Right renal pelvis (tissue), 4 donors: ENCODE measurements at places on chromosomes 5 and 9.

DNA sequence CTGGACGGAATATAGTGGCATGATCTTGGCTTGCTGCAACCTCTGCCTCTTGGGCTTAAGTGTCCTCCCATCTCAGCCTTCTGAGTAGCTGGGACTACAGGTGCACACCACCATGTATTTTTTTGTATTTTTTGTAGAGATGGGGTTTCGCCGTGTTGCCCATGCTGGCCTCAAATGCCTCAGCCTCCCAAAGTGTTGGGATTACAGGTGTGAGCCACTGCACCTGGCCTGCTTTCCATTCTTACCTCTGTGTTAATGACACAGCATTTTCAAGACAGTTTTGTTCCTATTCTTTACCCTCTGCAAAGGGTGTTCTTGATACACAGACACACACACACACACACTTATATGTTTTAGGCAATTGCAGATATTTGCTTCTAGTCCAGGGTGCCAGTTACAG is 113.3 kb downstream of the LRRC70 start:
- DNase-seq: no peak

DNA sequence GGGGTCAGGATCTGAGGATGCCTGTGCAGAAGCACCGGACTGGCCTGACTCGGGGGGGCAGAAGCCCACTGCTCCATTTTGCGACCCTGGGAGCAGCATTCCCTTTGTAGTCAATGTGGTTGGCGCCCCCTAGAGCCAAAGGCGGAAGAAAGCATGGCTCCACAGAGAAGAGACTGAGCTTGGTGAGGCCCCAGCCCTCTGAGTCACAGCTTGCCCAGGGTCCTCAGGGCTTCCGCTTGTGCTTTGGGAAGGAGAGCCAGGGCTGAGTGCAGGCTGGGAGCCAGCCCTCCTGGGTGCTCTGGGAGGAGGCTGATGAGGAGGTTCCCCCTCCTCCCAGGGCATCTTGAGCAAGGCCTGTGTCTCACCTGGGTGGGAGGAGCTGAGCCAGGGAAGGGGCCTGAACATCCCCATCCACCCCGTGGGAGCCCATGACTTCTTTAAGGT is 5.5 kb upstream of the AQP3 start:
- no peak for DNase-seq

DNA sequence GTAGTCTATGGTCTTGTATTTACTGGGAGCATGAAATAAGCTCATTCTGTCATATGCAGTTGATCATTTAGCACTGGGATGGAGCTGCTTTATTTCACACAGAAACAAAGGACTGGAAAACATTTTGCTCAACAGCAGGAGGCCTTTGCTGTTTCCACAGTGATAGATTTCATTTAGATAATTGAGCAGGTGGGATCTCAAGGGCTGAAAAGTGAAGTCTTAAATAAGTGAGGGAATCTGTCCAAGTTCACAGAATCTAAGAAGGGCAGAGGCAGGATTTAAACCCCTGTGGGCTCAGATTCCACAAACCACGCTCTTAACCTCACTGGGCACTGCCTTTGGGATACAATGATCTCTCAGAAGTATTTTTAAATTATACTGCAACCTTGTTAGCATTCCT is 47.8 kb downstream of the PRLR start:
- no peak for DNase-seq

- no peak for DNase-seq
Measured at GRCh38 chr5:16937503-16938161, 1.5 kb upstream of the MYO10 start.

- DNase-seq: no peak
Measured at GRCh38 chr5:89110916-89111646, 228.1 kb upstream of the MEF2C start.

DNA sequence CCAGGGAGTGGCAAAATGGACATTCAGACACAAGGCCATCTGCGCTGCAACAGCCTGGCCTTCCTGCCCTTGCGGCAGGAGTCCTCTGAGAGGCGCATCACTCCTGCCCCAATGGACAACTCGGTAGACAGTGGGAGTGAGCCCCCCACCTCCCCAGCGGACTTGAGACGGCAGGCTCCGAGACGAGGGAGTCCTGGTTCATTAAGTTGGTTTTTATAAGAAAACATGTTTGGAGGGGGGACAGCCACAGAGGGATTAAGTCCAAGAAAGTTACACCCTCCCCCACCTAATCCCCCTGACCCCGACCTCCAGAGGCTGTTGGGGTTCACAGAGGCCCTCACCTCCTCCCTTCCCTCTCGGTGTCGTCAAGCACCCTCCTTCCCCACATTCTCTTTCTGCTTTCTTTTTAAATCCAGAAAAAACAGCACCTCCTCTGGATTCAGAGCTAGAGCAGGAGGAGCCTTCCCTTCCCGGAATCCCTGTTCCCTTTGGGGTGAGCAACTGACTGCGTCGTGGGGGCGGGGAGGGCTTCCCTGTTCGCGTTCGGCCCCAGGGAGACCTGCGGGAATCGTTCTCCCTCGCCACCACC is 1.8 kb upstream of the EGR1 start:
- no peak for DNase-seq

- no peak for DNase-seq
Measured at GRCh38 chr5:31047621-31048020, 145.9 kb upstream of the CDH6 start.

DNA sequence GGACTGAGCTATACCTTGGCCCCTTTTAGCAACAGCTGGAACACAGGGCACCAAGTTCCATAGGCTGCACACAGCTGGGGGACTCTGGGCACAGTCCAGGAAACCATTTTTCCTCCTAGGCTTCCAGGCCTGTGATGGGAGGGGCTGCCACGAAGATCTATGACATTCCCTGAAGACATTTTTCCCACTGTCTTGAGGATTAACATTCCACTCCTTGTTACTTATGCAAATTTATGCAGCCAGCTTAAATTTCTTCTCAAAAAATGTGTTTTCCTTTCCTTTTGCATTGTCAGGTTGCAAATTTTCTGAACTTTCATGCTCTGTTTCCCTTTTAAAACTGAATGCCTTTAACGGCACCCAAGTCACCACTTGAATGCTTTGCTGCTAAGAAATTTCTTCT is 580.1 kb upstream of the FTMT start:
- DNase-seq: no peak

DNA sequence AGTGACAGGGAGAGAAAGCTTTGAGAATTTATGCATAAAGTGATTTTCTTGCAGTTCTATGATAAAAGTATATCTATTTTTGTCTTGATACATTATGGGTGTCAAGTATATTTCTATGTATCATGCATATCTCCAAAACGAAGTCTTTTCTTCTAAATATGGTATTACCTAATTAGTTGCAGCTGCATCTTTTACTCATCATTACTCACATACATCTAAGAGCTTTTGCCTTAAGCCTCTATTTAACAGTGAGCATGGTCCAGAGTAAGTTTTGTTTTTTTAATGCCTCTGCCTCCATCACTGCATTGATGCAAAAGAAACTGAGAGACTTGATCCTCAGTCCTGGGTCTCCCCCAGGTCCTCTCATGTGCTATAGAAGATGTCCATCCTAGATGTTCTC is 40.0 kb upstream of the SMC5 start:
- no peak for DNase-seq

DNA sequence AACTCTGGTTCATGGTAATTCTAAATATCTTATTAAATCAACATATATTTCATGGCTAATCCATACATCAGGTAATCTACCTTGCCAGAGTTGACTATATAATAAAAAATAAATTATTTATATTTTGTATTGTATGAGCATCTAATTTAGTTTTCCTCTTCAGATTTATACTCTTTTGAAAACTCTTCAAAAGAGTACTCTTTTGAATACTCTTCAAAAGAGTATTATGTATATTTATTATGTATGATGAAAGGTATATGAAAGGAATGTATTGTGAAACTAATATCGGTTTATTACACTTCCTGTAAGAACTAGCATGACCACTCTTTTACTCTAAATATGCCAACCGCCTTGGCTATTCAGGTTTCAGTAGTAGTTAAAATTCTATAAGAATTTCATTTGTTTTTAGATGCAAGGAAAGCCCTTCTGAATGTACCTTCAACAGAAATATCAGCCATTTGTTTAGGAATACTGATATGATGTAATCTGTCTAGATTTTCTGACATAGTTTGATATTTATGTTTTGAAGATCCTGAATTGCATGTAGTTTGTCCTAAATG is 178.7 kb downstream of the WDR70 start:
- no peak for DNase-seq

DNA sequence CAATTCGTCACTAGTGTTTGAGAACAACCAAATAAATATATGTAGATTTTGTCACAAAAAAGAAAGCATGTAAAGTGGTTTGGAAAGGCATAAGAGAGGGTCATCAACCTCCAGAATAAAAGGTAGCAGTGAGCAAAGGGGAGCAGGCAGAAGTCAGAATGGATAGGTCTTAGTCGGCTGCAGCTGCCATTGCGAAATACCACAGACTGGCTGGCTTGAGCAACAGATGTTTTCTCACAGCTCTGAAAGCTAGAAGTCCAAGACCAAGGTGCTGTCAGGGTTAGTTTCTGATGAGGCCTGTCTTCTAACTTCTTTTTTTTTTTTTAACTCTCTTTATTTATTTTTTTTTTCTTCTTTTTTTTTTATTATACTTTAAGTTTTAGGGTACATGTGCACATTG is 208.1 kb upstream of the PIK3R1 start:
- no peak for DNase-seq

- no peak for DNase-seq
Measured at GRCh38 chr5:10666531-10667299, 94.3 kb downstream of the DAP start.

DNA sequence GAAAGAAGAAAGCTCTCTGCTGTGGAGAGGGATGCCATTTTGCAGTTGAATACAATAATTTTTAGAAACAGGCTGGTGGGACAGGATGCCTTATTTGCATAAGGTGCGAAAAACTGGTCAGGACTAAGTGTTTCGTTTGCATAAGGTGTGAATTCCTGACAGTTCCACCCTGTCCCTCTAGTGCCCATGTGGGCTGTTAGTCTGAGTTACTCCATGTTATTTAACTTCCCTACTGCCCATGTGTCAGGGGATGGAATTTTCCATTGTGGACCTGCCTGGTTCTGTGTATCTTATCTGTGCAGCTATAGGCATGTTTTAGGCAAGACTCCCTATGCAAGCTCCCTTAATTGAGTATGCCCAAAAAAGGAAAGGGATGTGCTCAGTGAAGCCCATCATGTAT is 35.3 kb upstream of the NFIL3 start:
- DNase-seq: no peak

DNA sequence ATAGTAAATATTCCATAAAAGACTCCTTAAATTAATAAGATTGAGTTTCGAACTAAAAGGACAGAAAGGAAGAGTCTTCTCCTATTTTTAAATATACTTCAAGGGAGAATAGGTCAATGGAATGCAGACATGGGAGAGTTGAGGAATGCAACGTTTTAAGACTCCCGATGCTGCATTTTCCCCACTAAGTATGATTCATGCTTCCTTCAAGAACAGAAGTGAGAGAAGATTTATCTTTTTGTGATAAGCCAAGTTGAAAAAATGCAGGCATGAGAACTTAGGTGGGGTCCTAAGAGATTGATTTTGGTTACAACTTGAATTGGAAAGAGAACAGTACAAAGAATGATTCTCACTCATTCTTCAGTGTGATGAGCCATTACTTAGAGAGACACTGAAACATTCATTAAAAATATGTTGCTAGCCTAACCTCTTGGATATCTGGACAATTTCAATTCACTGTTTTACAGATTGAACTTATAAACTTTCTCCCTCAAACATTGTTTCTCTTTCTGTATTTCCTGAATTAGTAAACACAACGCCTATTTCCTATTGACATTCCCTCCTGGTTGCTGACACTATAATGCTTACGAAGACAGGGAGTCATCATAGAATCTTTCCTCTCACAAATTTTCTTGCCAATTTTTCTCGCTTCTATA is 1666.1 kb upstream of the WWC1 start:
- DNase-seq: no peak

GRCh38 chr5:11903121-11903613 is 1.1 kb downstream of the CTNND2 start:
- no peak for DNase-seq

- no peak for DNase-seq
Measured at GRCh38 chr5:33824516-33825195, 67.1 kb downstream of the ADAMTS12 start.

DNA sequence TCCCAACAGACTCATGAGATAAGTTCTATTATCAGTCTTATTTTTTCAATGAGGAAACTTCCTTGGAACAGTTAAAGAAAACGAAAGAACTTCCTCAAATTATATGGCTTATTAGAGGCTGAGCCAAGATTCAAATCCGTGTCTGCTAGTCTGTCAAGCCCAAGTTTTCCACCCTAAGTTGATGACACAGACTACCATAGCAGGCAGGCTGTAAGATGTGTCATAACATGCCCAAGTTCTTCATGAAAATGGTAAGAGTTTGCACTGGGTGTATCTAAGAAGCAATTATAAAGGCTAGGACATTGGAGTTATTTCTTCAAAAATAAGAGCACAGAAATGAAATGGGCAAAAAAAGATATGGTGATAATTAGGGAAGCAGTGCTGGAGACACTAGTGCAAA is 634.5 kb downstream of the BRINP1 start:
- no peak for DNase-seq

GRCh38 chr9:37571282-37571681 is 4.9 kb downstream of the FBXO10 start:
- no peak for DNase-seq

GRCh38 chr9:99779277-99779676 is 42.4 kb upstream of the NR4A3 start:
- no peak for DNase-seq

DNA sequence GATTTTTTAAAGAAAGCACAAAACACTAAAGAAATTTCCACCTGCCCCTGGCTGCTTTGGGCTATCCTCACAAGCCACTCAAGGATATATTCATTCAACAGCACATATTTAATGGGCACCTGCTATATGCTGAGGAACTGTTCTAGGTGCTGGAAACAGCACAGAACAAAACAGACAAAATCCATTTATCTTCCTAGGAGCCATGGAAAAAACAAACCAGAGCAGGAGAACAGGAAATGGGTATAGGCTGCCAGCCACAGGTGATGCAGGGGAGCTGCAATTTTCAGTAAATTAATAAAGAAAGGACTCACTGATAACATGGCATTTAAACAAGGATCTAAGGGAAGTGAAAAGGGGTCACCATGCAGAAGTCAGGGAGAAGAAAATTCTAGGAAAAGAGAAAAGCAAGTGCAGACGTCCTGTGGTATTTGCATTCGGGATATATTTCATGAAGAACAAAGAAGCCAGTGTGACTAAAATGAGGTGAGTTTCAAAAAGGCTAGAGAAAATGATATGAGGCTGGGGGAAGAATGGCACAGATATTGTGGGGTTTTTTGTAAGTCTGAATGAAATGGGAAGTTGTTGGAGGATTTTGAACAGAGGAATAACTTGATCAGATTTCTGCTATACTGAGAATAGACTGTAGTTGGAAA is 152.2 kb downstream of the ADAMTSL1 start:
- DNase-seq: no peak

DNA sequence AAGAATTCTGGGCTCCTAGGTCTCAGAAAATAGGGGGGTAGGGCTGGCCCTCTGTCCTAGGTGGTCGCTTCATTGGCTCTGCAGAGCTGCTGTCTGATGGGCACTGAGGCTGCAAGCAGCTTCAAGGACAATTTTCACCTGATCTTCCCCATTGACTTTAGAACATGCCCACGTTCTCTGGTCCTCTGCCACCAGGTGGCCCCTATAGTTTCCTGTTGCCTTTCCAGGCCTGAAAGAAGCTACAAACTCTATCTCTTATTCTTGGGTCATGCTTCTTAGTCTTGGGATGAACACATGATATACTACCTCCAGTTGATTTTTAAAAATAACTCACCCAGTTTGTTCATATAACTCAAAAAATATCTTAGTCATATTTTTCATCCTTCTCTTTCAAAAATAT is 26.3 kb downstream of the SPZ1 start:
- DNase-seq: no peak
